ENCODE measurements at places on chromosomes 5 and 9.

DNA sequence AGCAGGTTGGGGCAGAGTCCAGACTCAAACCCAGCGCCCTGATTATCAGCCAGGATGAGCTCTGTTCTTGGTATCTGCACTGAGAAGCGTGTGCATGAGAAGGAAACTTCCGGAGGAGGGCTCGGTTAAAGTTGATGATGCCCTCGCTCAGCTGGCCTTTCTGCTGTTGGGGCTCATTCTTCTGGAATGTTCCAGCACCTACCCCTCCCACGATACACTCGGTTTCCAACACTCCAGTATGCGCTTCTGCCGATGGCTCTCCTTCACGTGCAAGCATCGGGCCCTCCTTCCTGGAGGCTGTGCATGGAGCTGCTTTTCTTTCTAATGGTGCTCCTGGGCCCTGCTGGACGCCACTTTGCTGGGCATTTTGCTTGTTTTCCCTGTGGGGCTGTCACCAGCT lies 134.0 kb downstream of the RXRA start:
- DNase-seq = no peak

DNA sequence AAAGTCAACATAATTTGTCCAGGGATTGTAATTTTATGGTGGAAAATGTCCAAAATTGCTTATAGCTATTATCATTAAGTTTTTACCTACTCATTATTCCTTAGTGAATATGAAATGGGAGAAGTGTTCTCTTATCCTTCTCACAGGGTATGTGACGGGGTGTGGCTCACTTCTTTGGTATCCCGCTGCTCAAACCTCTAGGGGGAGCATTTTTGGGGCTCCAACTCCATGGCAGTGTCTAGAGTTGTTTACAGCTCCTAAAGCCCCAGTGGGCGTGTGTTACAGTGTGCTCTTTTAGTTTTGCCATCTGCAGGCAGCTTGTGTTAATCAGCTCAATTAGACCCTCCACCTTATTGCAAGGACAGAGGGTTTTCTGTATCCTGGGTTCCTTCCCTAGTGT lies 89.4 kb downstream of the CDKN2A start:
- peak; percentile 35 for DNase-seq

GRCh38 chr9:79447308-79447605 lies 124.5 kb upstream of the TLE4 start:
- DNase-seq = no peak

DNA sequence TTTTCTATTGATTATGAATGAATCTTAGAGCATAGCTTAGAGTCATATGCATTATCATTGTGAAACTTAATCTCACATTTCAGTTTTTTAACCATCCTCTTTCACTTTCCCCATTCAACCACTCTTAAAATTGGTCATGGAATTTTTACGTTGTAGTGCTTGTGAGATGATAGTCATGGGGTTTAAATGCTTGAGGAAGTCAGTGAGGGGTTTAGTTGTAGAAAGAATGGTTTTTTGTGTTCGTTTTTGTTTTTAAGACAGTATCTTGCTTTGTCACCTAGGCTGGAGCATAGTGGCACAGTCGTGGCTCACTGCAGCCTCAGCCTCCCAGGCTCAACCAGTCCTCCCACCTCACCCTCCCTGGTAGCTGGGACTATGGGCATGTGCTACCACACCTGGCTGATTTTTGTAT lies 19.6 kb downstream of the UGCG start:
- DNase-seq = no peak

GRCh38 chr5:3590161-3590966 lies 5.3 kb upstream of the IRX1 start:
- DNase-seq = no peak

DNA sequence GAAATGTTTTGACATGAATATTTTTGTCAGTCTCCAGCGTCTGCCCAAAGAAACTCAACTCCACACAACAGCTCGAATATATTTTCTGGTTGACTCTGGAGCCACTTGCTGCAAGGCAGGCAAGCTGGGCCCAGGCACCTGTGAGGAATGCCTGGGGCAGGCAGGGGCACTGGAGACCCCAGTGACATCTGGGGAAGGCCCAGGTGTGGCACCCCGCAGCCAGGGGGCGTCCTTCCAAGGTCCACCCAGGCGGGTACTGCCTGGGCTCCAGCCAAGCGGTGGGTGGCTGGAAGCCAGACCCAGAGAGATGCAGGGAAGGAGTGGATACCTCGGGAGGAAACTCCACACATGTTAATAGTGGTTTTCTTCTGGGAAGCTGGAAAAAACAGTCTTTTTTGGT lies 125.9 kb downstream of the PHF2 start:
- DNase-seq = no peak

- DNase-seq = peak; percentile 83
Observed at GRCh38 chr5:54063817-54064216, 246.6 kb downstream of the ARL15 start.

DNA sequence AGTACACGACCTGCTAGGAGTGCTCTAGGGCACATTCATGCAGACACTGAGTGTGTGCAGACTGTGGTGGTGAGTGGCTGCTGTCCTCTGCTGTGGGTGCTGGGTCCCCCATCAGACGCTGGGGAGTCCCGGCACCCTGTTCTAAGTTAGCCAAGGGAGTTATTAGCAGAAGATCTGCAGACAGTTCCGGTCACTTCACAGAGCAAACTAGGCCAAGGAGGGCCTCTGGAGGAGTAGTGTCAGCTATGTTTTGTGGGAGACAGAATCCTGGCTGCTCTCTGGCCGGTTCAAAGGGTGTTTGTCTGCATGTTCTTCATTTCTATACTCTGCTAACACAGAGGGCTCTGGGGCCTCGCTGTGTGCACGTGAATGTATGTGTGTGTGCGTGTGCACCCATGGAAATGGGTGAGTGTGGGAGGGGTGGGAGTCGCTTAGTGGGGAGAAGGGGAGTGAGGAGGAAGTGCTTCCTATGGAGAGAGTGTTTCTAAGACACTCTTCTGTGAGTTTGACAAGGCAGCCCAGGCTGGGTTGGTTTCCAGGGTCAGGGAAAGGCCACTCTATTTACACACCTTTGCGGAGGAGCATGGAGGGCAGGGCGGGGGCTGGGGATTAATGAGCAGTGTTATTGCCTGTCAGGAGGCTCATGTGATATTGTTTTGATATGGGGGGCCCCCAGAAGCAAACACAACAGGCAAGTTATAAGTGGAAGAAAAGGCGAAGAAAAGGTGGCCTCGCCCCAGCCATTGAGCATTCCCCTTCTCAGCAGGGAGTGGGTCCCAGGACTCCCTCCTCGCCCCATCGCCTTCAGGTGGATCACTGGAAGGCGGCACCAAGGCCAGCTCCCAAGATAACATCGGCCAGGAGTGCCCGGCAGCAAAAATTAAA lies 68.9 kb downstream of the MACROH2A1 start:
- DNase-seq = no peak

DNA sequence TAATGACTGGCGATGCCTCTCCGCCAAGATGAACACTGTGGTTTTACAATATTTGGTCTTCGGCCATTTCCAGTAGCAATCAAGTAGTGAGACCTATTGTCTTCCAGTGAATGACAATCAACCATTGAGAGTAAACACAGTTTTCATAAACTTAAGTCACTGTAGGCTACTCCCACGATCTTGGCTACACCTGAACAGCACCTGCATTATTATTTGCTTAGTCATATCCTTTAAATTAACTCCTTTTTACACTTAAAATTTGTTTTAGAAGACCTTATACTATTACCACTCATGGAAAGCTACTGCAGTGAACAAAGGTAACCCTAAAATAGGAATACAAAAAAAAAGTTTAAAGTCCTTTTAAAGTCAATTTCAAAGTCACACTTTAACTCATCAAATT lies 58.2 kb downstream of the ZNF354C start:
- DNase-seq = no peak
